ENCODE measurements at places on chromosomes 12 and 14.

DNA sequence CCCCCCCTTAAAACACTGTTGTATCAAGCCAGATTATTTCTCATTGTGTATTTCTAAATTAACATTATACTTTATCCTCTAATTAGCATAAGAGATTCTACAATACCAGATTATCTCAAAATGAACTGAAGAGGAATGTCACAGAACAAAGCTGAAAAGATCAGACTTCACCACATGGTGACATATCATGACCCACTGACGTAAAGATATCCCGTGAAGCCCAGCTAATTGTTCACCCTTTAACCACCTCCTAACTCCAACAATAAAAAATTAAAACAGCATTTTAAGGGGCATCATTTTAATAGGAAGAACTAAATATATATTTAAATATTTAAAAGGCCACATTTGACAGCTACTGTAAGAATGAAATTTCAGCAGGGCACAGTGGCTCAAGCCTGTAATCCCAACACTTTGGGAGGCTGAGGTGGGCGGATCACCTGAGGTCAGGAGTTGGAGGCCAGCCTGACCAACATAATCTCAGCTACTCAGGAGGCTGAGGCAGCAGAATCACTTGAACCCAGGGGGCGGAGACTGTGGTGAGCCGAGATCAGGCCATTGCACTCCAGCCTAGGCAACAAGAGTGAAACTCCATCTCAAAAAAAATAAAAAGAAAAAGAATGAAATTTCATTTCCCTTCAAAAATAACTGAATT is 29.0 kb downstream of the CDK17 start:
- no peak for DNase-seq

GRCh38 chr14:96648506-96649326 is 146.5 kb downstream of the PAPOLA start:
- DNase-seq = no peak

DNA sequence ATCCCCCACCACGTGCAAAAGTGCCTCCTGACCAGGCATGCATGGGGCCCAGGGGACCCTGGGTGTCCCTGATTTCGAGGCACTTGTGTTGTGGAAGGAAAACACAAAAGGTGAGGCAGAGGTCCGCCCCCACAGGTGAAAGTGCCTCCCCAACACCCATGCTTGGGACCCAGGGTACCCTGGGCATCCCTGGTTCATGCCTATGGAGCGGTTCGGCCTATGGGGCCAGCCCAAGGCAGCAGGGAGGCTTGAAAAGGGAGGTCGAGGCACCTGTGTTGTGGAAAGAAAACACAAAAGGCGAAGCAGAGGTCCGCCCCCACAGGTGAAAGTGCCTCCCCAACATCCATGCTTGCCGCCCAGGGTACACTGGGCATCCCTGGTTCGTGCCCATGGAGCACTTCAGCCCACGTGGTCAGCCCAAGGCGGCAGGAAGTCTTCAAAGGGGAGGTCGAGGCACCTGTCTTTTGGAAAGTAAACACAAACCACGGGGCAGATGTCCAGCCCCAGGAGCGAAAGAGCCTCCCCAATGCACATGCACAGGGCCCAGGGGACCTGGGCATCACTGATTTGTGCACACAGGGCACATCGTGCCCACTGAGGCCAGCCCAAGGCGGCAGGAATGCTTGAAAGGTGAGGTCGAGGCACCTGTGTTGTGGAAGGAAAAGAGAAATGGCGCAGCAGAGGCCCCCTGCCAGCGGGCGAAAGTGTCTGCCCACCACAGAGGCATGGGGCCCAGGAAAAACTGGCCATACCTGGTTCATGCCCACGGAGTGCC is 375.5 kb downstream of the ALG10 start:
- DNase-seq = no peak

DNA sequence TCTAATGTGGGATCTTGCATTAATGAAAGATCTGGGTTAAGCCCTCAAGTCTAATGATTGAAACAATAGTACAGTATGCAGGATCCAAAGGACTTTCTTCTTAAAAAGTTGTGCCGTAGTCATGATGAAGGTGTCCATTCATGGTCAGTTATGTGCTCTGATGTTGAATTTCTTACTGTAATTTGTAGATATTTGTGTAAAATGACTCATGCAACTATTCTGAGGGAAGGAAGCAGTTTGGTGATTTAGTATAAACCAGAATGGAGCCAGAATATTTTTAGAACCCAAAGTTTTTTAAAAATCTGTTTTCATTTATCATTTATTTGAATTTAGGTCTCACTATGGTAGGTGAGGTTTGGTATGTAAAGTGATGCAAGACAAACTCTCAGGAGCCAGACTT is 151.2 kb downstream of the AKAP6 start:
- DNase-seq = no peak

DNA sequence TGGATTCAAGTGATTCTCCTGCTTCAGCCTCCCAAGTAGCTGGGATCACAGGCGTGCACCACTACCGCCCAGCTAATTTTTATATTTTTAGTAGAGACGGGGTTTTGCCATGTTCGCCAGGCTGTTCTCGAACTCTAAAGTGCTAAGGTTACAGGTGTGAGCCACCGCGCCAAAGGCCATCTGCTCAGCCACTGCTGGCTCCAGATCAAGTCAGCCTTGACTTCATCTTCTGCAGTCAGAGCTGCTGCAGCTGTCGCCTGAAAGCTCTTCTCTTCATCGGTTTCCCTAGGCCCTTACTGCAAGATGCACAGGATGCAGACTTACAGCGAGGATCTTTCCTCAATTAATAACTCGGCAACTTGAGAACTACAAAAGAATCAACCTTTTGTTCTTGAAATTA is 66.8 kb downstream of the CLIP1 start:
- no peak for DNase-seq

- no peak for DNase-seq
Observed at GRCh38 chr12:100481021-100481420, 7.4 kb downstream of the NR1H4 start.

DNA sequence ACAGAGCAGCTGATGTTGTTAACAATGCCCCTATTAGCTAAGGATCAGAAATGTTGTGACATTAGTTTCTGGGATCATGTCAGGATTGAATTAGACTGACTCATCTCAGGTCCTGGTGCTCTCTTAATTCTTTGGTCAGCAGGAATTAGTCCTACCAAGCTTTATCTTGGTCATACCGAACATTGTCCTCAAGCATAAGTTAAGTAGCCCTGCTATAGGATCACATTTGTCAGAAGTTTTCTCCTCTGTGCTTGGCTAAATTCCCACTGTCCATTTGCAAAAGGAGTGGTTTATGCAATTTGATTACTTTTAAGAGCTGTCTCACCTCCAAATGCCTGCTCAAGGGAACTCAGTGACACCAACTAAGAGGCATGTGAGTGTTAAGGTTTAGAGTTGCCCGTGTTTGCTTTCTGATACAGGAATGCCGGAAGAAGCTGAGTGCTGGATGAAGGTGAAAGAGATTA is 48.4 kb upstream of the IFNG-AS1 start:
- no peak for DNase-seq
